Activated gamma-delta T cell treated with Interleukin-2 at 50 U/mL for 16 hours (primary cell): ENCODE measurements at places on chromosomes 3 and 15.
A peak's percentile ranks its signal among the peaks of the same experiment; 100 is the strongest.

DNA sequence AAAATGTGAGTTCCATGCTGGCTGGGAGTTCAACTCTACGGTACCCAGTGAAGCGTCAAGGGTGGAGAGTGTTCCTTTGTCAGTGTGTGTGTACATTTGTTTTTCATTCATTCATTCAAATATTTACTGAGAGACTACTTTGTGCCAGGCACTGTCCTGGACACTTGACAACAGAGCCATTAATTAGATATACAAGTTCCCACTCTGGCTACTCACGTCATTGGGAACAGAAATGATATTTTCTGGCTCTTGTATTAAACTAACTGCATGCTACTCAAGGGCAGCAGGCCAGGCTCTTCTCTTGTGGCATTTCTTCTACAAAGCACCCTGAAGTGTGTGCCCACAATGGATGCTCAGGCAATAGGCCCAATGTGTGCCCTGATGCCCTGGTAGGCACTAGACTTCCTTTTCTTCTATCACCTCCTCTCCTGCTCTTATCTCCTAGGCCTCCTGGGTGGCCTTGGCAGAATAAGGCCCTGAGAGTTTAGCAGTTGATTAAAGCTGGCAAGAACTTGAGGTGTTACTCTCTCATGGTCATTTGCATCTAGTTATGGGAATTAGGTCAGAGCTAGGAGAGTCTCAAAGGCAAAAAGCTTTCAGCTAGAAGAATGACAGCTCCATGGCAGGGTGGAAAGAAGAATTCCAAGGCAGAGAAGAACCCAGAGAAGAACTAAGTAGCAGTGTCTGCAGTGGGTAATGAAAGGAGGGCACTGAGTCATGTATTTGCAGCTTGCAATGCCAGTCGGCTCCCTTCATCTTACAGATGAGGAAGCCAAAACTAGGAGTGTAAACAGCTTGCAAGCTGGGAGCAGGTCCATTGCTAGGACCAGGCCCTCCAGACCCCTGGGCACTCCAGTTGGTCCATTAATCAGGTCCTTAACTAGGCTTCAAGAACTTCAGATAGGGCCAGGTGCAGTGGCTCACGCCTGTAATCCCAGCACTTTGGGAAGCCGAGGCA lies 14.0 kb upstream of the SMAD3 start:
- DNase-seq = no peak

DNA sequence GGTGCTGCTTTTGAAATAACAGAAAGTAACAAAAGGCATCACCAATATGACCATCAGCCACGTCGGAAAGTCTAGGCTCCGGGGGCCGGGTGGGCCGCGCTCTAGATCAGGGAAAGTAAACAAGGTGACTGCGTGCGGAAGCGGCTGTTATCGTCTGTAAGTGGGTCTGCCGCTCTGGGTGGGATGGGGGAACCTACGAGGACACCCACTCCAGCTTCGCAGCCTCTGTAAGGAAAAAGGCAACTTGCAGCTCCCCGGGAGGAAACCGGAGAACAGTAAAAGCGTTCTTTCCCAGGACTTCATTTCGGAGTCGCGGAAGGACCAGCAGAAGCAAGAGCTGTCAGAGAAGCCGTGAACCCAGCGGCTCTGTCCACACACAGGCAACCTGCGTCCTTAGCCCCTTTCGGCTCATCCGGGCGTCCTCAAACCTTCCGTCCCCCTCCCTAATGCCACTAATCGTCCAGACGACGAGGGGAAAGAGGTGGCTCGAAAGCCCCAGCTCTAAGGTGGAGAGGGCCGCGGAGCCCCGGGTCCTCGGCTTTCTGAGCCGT lies 461 bp downstream of the XRN1 start:
- DNase-seq = peak; percentile 25

DNA sequence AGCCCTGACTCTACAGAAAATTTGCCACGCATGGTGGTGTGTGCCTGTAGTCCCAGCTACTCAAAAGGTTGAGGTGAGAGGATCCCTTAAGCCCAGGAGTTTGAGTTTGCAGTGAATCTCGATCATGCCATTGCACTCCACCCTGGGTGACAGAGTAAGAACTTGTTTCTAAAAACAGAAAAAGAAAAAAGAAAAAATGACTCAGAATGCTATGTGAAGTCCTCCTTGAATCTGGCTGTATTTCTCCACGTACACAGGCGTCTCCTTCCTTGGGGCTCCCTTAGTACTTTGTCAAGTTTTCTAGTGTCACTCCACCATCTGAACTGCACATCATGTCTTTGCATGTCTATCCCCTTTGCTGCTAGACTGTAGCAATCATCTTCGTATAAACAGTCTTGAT lies 104.4 kb downstream of the LMLN start:
- DNase-seq = no peak

GRCh38 chr3:107942244-107942643 lies 148.6 kb downstream of the CD47 start:
- peak; percentile 5 for DNase-seq

GRCh38 chr3:39169712-39170111 lies 16.3 kb upstream of the CSRNP1 start:
- DNase-seq = no peak

DNA sequence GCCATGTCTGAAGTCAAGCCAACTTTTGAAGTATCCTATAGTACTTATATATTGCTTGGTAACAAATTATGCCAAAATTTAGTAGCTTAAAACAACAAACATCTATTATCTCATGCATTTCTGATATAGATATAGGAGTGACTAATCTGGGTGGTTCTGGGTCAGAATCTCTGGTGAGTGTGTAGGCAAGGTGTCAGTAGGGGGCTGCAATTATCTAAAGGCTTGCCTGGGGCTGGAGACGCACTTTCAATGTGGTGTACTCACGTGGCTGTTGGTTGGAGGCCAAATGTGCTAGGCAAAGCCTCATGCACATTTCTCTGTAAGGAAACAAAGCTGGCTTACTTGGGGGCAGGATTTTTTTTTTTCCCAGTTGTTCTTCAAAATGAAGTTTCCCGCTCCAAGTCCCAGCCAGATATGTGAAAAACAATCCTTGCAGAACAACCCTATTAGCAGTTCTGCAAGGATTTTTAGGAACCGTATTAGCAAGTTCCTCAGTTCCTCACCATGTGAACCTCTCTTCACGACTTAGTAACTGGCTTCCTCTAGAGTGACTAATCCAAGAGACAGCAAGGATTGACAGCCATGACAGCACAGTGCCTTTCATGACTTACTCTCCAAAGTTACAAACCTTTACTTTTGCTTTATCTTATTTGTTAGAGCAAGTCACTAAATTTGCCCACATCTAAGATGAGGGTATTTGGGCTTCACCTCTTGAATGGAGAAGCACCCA lies 25.8 kb downstream of the GREM1 start:
- no peak for DNase-seq
